CD4-positive, alpha-beta T cell treated with Interleukin-12 subunit alpha and Interleukin-12 subunit beta, for 1 hour (primary cell): ENCODE measurements at places on chromosomes 5 and 9.

DNA sequence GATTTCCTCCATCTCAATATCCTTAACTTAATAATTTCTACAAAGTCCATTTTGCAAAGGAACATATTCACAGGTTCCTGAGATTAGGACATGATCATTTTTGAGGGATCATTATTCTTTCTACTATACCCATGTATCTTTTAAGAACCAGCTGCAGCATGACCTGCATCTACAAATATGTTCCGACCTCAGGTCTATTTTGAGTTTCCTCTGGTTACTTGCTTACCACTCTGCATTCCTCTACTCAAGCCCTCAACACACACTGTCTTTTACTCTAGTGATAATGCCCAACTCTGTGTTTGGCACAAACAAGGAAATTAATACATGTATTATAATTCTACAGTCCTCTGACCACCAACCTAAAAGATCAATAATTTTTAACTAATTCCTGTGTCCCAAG lies 386.1 kb downstream of the DNAH5 start:
- DNase-seq: no peak

GRCh38 chr5:2430606-2431005 lies 320.9 kb downstream of the IRX2 start:
- DNase-seq: no peak

DNA sequence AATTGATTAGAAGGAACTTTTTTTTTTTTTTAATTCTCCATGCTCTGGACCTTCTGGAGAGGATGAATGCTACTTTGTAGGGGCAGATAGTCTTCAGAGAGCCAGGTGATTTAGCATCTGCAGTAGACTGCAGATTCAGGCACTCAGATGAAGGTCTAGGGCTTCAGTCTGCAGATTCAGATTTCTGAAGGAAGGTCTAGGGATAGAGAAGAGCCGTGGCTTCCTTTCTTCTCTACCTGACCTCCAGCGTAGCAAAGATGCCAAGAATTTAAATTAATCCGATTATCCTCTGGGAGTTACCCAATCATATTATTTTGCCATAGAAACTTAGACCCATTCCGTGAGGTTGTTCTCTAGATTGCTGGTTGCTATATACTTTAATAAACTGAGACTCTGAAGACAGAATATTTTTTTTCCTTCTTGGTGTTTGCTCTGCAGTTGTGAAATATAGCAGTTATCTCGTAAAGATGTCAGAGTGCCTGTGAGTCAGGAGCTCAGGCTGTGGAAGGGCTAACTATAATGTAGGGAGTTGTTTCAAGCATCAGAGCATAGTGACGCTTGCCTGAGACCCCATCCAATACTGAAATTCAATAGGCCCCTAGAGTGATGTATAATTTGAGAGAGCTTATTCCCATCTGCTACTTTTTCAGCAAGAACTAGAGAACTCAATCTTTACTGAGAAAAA lies 132.7 kb upstream of the SLC12A2 start:
- DNase-seq: no peak

DNA sequence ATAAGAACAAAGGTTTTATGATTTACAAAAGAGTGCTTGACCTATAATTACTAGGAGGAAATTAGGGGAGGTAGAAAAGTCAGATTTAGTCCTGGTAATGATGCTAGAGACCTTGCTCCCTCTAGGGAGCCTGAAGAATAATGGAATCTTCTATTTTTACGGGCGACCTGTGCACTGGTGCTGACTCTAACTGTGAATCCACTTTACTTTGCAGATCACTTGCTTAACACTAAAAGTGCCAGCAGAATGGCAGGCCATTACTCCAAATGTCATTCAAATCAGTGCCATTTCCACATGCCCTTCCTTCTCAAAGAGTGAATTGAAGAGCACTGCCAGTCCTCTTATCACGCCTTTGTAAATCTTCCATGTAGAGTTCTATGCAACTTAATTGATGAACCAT lies 359.4 kb upstream of the ARRDC3 start:
- no peak for DNase-seq

- DNase-seq: no peak
Observed at GRCh38 chr9:73135394-73135793, 16.3 kb upstream of the ANXA1 start.

DNA sequence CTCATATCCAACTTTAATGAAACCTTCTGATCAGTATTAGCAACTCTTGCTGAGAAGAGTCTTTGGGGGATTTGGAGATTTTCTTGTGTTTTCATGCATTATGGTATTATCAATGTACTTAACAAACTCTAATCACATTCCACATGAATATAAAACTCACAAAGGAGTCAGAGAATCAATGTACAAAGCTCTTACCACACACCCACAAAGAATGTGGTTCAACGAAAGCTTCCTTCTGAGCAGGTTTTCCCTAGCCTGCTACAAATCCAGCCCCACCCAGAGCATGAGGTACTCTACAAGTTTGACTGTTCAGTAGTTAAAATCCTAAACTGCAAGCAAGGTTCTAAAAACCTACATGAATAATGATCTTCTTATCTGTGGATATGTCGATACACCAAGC lies 210.1 kb downstream of the TARS1 start:
- DNase-seq: no peak

- no peak for DNase-seq
Observed at GRCh38 chr9:127973169-127974000, 7.4 kb downstream of the EEIG1 start.

DNA sequence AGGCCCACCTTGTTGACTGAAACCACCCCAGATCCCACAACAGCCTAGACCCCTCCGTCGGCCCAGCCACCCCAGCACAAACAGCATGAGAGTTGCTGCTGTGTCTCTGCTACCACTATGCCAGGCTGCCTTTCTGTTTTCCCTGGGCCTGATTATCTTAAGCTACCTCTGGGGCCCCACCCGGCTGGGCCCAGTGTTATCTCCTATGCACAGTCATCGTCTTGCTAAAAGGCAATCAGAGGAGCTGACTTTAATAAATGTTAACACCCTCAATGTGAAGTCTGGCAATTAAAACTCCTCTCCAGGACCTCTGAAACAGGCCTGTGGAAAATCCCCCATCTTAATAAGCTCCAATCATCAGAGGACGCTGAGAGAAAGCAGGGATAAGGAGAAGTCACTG lies 144.9 kb downstream of the FAM114A2 start:
- no peak for DNase-seq

DNA sequence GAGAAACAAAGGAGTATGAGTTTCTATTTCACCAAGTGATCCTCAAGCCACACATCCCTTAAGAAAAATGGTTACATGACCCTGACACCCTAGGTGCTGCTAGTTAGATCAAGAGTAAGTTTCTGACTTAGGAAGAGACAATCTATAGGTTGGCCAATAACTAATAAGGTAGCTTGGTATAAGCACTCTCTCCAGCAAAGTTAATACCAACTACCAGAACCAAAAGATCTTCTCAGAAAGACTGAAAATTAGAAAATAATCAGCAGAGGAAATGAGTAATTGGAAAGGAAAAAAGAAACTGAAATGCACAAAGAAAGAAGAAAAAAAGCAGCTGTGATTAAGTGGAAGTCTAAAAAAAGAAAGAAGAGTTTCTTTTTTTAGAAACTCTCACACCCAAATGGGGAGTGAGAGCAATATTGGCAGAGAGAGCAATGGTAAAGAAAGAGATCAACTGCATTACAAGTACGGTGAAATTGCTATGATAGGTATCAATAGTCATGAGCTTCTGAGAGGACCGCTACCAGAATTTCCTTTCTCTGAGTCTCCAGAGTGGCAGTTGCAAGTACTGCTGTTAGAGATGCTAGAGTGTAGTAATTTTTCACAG lies 195.5 kb downstream of the TMEM167A start:
- no peak for DNase-seq

- DNase-seq: no peak
Observed at GRCh38 chr5:135013947-135014570, 20.0 kb downstream of the PITX1 start.

DNA sequence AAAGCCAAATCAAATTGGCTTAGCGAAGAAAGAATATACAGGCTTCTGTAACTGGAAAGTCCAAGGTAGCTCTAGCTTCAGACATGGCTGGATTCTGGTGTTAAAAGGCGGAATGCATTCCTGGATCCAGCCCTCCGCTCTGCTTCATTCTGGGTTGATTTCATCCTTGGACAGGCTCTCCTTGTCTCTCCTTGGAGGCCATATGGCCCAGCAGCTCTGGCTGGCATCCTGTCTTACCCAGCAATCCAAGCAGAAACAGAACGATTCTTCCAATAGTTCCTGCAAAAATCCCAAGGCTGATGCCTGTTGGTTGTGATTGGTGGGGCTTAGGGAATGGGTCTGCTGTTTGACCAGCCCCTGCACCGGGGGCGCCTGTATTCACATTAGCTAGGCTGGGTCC lies 37.0 kb upstream of the SAP30L start:
- no peak for DNase-seq

DNA sequence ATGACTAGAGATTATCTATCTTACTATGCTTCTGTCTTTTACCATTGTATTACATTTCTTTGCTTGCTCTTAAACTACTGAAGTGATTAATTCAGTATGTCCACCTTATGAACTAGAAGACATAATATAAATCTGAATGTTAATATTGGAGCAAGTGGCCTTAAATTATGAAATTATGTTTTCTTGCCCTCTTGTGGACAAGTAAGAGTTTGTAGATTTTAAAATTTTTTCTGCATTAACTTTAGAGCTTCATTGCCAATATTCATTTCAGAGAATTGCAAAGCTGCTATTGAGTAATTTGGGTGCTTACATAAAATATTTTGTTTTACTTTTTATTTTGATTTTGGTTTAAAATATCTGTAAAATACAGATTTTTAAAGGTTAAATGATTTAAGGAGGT lies 55.3 kb downstream of the RANBP17 start:
- DNase-seq: no peak

DNA sequence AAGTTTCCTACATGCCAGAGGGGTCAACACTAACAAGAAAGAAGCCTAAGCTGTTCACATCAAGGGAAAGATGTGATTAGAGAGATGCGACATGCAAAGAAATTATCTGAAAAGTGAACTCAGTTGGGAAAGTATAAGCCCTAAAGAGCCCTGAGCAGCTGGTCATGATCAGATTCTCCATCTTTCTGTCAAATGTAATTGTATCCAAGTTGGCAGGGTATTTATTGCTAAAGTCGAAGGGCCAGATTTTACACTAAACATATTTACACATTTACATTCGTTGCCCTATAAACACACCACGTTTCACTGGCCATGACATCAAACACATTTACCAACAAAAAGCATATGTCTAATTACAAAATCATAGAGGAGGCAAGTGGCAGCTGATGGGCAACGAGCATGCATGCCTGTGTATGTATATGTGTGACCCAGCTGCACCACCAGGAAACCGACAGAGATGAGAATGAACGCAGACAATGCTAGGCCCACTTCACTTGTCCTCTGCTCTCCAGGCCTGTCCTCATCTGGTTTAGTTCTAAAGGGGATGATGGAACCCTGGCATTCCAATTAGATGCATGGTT lies 6.3 kb downstream of the FOXD1 start:
- no peak for DNase-seq

- no peak for DNase-seq
Observed at GRCh38 chr9:68437785-68438184, 81.4 kb downstream of the PGM5 start.

DNA sequence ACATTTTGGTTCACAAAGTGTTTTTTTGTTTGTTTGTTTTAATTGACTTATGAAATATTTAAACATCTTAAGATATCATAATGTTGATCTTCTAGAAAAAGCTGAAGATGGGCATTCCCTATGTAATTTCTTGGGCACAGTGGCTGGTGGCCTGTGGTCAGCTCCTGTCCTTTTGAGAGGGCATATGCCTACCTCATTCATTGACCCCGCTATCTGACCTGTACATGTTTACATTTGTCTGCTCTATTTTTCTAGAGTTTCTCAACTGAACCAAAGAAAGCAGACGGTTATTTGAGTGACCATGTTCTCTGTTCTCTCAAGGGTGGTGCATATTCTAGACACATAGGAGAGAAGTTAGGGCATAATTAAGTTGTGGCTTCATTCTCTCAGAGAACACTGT lies 5.3 kb downstream of the SGCD start:
- DNase-seq: no peak

DNA sequence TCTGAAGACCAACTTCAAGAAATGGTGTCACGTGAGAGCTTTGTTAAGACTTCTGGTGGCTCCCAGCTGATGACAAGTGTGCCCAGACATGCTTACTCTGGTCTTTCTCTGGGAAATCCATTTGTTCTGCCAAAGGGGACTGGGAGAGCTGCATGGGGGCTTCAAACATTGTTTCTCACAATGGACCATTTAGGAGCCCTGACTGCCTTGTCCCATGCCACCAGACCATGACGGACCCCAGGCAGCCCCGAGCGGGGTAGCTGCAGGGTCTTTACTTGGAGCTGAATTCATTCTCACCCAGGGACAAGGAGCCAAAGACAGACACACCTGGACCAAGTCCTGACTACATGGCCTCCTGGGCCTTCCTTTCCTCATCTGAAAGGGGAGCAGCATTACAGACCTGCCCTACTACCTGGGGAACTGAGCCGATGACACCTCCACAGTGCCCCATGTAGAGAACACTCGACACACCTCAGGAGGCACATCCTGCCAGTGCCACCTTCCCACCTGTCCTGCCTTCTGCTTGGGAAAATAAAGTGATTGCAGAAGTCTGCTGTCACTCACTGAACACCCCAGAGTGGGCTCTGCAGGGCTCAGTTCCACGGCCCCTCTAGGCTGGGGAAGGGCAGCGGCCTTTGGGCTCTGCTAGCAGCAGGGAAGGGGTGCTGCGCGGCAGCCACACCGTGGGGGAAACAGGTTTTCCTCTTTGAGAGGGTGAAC lies 169.0 kb downstream of the DAB2IP start:
- no peak for DNase-seq

DNA sequence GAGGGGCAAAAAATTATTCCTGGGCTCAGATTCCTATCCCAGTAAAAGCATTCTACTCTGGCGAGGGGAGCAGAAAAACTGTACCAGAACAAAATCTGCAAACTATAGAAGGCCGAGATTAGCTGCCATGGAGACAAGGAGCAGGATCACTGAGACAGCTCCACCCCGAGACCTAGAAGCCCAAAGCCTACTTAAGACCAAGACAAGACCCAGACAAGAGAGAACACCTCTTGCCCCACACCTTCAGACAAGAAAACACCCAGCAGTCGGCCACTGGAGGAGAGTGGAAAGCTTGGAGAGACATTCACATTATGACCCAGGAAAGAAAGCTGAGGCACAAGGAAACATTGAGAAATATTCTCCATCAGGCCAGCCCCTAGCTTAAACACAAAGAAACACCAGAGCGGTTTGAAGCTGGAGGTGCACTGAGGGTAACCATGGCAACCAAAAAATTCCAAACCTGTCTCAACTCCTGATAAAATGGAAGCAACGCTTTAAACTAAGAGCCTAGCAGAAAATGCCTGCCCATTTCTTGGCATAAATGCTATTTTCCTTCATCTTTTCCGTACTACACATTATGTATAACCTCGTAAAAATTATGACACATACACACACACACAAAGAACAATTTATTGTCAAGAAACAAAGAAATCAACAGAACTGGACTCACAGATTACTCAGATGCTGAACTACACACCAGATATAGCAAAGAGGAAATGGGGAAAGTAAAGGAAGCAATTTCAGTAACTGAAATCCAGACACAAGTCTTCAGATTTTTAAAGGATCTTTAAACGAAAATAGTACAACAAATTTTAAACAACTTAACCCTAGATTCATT lies 53.8 kb upstream of the FTMT start:
- no peak for DNase-seq
